Stimulated activated CD4-positive, alpha-beta T cell treated with anti-CD3 and anti-CD28 coated beads, Interleukin-12 subunit alpha, Interleukin-12 subunit beta, amount 100 ng/mL, for 48 hours (primary cell): ENCODE measurements at places on chromosomes 5 and 9.

DNA sequence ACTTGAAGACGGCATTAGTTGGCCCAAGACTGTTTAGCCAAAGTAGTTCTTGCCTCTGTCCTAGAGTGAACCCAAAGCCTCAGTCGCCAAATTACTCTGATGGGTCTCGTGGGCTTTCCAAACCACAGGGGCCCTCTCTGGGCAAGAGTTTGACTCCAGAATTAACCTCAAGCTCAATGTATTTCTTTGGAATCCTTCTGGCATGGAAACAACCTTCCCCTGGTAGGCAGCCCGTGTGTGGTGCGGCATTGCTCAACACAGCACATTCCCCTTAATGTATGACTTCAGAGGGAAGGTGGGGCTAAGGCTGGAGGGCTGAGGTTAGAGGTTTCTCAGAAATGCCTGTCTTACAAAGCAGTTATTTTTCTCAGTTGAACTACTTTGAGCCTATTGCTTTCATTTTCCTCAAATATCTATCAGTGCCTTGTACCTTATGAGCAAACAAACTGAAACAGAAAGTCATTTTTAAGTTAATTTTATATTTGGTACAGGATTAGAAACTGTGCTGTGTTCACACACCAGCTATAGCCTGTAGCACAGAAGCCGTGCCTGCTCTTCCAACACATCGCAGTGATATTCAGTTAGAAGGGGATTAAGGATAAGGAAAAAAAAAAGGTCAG is 123.9 kb upstream of the HAPLN1 start:
- DNase-seq, result no peak

DNA sequence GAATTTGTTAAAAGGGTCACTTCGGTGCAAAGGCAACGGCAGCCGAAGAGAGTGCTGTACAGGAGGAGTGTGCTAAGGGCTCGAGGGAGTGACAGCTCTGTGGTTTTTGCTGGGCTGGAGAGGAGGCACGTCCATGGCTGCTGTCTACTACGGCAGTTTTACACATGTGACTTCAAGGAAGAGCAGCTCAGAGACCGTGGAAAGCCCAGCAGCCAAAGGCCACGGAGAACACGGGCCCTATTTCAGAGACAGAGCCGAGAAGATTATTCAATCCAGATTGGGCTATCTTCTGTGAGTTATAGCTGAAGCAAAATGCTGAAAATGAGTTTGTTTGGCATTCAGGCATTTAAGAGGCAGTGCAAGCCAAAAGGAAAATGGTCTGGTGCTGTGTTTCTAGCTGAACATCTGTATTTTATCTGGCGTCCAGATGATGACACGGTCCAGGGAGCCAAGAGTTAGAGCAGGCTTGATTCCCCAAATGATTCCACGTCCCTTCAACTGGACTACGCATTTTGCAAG is 96.4 kb downstream of the RFK start:
- DNase-seq, result no peak

DNA sequence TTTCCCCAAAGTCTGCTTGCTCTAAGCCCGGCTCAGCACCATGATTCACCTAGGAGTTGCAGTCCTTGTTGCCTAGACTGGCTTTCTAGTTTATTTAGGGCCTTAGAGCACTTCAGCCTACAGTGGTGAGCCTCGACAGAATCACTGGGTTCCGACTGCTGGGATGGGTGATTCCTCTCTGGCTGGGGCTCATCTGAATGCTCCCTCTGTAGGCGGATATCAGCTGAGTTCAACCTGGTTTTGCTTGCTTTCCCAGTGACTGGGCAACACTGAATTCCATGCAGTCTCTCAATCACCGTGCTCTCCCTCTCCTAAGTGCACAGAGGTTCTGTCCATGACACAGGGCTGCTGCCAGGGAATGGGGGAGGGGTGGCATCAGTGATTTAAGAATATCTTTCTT is 54.1 kb downstream of the OSMR start:
- DNase-seq, result no peak

- no peak for DNase-seq
Observed at GRCh38 chr9:127741831-127742434, 6.8 kb upstream of the TOR2A start.

DNA sequence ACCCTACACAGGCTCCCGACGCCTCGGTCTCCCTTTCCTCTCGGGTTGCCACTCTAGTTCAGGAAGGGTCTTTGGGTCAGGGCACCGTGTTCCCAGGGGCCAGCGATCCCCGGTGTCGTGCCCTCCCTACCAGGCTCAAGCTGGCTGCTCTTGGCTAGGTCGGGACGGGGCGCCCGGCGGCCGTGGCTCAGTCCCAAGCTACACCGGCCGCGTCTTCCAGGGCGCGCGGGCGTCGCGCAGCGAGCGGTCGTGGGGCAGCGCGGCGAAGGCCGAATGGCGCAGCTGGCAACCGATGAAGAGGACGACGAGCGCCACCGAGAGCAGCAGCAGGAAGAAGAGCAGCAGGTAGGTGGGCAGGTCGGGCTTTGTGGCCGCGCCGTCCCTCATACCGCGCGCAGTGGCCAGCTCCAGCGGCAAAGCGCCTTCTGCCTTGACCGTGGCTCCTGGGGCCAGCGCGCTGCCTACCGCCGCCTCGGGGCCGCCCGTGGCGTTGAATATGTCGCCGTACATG is 892 bp downstream of the SMIM32 start:
- no peak for DNase-seq

GRCh38 chr5:108670591-108671289 is 77.0 kb upstream of the FER start:
- DNase-seq, result no peak

GRCh38 chr5:59709346-59709821 is 184.1 kb downstream of the PDE4D start:
- DNase-seq, result no peak

GRCh38 chr5:7871653-7872052 is 2.7 kb downstream of the MTRR start:
- no peak for DNase-seq

DNA sequence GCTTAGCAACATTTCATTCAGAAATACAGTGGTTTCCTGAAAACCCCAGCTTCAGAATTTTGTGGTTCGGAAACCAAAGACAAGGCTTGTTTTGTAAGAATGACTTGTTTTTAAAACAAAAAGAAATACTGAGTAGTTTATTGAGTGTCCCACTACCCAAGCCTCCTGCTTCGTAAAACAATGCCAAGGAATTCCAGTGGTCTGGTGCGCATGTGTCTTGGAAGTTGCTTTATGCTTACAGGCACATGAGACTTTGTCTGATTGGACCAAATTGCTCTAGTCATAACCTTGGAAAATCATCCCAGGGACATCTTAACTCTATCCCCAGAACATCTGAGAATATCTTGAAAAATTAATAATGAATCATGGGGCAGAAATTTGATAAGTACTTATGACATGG is 77.1 kb upstream of the FST start:
- no peak for DNase-seq

GRCh38 chr5:39843767-39844166 is 419.0 kb upstream of the DAB2 start:
- DNase-seq, result no peak

GRCh38 chr9:22992780-22993179 is 546.2 kb downstream of the DMRTA1 start:
- DNase-seq, result no peak

DNA sequence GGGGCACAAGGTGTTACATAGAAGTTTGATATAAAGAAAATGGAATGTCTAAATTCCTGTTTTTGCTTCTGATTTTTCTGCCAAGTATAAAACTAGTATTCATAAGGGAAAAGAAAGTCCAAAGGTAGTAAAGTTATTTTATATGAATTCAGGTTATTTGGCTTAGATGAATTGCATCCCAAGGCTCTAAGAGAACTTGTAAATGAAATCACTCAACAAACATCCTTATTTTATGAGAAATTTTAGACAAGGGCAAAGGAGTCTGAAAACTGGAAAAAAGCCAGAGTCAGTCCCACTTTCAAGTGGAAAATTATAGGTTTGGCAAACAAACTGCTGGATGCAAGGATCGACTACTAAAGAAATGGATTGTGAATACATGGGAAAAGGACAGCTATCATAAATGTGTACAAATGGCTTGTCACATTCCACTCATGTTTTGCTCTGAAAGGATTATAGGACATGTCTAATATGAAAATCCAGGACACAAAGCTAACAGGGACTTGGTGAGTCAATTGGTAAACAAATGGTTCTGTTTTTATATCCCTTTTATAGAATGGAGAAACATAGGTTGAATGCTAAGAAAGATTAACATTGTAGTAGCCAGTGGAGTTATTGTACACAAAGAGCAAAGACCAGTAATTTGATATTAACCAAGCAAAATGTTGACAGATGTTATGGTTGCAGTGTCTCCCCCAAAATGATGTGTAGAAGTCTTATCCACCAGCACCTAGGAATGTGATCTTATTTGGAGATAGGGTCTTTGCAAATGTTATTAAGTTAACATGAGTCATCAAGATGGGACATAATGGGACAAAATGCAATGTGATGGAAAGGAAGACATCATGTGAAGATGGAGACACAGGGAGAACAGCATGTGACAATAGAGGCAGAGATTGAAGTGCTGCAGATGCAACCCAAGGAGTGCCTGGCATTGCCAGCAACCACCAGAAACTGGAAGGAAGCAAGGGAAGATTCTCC is 495.7 kb downstream of the TLE1 start:
- no peak for DNase-seq

- no peak for DNase-seq
Observed at GRCh38 chr9:3887221-3887653, 361.4 kb upstream of the RFX3 start.

DNA sequence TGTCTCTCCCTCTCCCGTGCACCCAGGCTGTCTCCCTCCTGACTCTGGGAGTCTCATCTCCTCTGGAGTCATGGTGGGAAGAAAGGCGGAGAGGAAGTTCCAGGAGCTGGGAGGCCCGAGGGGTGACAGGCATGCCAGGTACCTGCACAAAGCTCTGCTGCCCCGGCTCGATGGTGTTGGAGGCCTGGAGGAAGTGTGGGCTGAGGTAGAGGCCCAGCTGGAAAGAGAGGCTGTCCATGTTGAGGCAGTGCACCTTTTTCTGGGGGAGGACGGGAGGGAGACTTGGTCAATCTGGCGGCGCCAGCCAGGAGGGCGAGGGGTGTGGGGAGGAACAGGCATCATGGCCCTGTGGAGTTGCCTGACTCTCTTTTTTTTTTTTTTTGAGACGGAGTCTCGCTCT is 15.9 kb downstream of the FPGS start:
- DNase-seq, result no peak

GRCh38 chr9:116497095-116497890 is 189.8 kb upstream of the TRIM32 start:
- DNase-seq, result no peak

GRCh38 chr5:14735944-14736343 is 71.4 kb downstream of the OTULIN start:
- DNase-seq, result no peak

DNA sequence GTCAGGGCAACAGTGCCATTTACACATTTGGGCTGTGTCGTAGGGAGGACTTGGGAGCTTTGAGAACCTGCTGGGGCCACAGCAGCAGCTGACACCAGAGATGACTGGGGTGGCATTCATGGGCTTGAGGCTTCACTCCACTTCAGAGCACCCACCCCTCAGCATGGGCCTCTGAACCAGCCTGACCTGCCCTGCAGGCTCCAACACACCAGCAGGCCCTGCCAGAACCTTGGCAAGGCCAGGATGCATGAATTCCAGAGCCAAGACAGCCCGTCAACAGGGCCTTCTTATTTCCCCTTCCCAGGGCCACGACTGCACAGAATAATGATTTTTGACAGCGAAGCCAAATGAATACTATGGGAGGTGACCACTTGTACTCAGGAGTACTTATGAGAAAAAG is 77.0 kb downstream of the SMIM23 start:
- no peak for DNase-seq

GRCh38 chr5:39167141-39167971 is 52.0 kb downstream of the FYB1 start:
- DNase-seq, result no peak

DNA sequence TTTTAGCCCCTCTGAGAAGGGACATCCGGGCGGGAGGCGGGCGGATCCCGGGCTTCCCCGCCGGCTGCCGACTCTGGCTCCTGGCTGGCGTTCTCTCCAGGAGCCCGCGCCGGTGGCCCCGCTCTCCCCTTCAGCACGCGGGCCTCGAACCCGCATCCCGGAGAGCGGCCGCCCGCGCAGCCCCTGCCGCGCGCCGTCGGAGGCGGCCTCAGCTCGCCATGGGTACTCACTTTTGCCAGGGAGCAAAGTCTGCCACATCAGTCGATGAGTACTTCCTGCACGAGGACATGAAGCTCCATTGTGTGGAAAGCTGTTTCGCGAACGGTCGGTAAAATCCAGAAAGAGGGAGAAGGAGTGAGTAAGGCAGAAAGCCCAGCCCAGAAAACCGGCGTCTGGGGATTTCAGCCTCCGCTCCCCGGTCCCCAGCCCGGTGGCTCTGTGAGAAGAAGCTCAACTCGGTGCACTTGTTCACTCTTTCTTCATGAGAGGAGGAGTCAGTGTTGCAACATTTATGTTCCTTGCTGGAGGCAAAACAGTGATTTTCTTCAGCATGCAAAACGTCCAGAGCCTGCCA is at the start of gene PRLR:
TSS of gene PRLR (minus strand) at position 450 of the 574 bp plus-strand sequence. CDS start 140,867 bp downstream, outside the sequence.
- DNase-seq, result no peak

DNA sequence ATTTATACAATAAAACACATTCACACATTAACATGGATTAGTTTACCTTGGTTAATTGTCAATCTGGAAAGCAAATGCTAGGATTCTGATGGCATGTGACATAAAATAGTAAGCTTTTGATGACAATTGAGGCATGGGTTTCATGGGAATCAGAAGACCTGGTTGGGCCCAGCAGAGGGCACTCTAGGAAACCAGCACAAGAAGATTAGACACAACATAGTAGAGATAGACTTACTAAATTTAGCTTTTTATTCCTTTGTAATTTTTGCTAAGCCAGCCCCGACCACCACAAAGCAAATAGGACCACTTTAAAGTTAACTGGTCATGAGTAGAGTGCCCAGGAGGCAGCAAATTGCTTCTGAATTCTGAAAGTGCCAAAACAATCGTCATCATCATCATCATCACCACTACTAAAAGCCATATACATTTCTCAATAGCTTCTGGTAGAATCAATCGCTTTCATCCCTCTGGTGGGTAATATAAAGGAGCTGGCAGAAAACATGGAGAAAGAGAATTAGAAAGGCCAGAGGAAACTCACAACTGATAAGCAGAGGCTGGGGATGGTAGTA is 163.2 kb downstream of the ARRDC3 start:
- peak; percentile 8 for DNase-seq

DNA sequence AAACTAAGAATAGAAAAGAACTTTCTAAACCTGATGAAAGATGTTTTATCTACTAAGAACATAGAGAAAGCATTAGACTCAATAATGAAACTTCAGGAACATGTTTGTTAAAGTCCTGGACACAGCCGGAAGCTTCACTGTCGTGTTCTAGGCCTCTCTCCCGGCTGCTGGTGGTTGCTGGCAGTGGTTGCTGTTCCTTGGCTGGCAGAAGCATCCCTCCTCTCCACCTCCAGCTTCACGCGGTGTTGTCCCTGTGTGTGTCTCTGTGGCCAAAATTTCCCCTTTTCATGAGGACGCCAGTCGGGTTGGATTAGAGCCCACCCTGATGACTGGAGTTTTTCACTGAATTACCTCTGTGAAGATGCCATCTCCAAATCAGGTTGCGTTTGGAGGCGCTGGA is 6.5 kb upstream of the MED10 start:
- no peak for DNase-seq

DNA sequence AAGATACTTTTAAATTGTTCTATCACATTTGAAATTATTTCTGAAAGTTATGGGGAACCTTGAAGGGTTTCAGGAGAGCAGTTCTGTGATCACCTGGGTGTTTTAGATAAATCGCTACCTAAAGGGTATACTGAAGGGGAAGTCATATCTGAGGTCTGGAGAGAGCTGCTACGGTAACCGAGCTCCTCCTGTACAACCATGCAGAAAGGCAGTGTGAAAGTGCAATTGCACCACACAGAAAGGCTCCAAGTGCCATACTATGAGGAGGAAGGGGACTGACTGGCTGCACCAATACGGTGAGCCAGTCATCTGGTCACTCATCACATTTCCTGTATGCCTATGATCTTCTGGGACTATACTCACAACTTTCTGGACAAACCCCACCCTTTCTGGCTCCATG is 241.4 kb upstream of the SLC24A2 start:
- DNase-seq, result no peak
